HTR-8/SVneo (cell line): ENCODE measurements at places on chromosomes 12 and 14.
A peak's percentile ranks its signal among the peaks of the same experiment; 100 is the strongest.

GRCh38 chr14:64706593-64707193 is 2.5 kb downstream of the PLEKHG3 start:
- no peak for DNase-seq

GRCh38 chr12:130953771-130954543 is at the start of gene ADGRD1:
TSS of gene ADGRD1 (plus strand) at chr12:130953907. CDS start at chr12:130954466, 559 bp downstream.
- DNase-seq = no peak

- no peak for DNase-seq
These were observed 578.6 kb downstream of the RERGL start for GRCh38 chr12:17511369-17511768.

- DNase-seq = no peak
These were observed 22.3 kb downstream of the GALNT8 start for GRCh38 chr12:4742416-4742970.

- DNase-seq = no peak
These were observed 81.5 kb downstream of the NTF3 start for GRCh38 chr12:5513406-5513805.

DNA sequence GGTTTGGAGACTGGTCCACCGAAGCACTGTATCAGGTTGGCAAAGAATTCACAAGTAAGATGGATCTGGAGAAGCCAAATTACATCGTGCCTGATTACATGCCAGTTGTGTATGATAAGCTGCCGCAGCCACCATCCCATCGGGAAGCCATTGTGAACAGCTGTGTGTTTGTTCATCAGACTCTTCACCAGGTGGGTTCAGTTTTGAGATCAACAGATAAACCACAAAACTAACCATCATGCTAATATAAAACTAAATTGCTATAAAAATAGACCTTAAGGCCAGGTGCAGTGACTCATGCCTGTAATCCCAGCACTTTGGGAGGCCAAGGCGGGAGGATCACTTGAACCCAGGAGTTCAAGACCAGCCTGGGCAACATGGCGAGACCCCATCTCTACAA is 58.9 kb downstream of the HSP90AA1 start:
- DNase-seq = no peak

DNA sequence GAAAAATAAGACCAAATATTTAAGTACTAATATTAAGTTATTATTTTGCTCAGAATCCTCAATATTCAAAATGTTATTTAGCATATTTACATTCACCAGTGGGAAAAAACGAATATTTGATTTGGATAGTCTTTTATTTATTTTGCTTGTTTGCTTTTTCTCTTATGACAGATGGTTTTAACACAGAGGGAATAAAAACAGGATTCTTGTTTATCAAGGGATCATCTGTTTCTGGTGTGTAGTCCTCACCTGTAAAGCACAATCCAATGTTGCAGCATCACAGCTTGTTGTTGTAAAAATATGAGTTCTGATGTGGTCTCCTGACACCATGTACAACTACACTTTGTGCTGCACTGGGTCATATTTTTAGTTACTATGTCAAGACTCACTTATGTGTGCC is 103.9 kb downstream of the AVPR1A start:
- no peak for DNase-seq

GRCh38 chr14:89794096-89794495 is 160.4 kb downstream of the EFCAB11 start:
- DNase-seq = no peak

DNA sequence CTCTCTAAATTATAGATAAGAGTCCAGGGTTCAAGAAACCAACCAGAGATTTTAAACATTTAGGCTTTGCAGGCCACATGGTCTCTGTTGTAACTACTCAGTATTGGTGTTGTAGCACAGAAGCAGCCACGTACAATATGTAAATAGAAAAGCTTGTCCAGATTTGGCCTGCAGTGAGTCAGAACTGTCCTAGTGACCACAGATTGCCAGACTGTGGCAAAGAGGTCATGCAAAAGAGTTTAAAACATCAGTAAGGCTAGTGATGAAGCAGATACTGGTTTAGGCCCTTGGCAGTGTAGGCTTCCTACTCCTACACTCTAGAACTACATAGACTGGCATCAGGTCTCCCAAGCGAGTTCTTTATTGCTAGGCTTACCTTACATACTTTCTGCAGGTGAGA is 117.6 kb upstream of the GARIN6 start:
- DNase-seq = peak; percentile 6

- no peak for DNase-seq
These were observed 316.8 kb downstream of the SNAPC1 start for GRCh38 chr14:62079038-62079437.
